Myometrial cell (primary cell): ENCODE measurements at places on chromosomes 6 and 20. TPM values are rescaled to one million over a fixed set of nuclear protein-coding genes. Genes with fewer than 3 reads are reported as not detected.

EPB41L1 gene
- total RNA-seq, result 11.0 and 29.4 TPM in 2 replicates

PRL gene
- total RNA-seq, result not detected in 2 replicates

BAG2 gene
- total RNA-seq, result 21.6 and 23.7 TPM in 2 replicates

PRRT1 gene
- total RNA-seq, result not detected in 2 replicates

MATN4 gene
- not detected in 2 replicates for total RNA-seq

SGK2 gene
- 0.18 TPM in 1 of 2 replicates, not detected in the other for total RNA-seq

SSR1 gene
- 73.5 and 93.6 TPM in 2 replicates for total RNA-seq

SLC17A3 gene
- not detected in 2 replicates for total RNA-seq

RPL7L1 gene
- 132 and 135 TPM in 2 replicates for total RNA-seq

DEFB124 gene
- not detected in 2 replicates for total RNA-seq
